ENCODE measurements at places on chromosomes 4 and X.

DNA sequence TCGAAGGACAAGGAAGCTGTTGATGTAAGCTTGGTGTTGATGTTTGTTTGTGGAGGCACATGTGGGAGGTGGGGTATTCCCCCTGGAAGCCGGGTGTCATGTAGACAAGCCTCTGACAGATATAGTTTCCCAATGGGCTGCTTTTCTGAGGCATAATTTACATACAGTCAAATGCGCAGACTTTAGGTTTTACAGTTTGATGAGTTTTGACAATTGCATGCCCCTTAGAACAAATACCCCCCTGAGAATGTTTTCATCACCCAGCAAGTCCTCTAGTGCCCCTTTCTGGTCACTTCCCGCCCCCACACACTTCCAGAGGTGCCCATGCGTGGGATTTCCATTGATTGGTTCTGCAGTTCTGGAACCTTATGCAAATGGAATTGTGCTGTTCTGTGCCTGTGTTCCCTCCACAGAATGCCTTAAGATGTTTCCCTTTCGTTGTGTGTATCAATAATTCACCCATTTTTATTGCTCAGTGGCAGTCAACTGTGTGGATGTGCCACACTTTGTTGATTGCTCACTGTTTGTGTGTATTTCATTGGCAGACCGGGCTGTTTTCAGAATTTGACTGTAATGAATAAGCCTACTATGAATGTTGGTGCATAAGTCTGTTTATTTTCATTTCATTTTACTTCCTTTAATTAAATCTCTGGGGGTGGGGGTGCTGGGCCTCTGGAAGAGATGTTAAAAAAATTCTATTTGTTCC is 8.5 kb downstream of the EVC start:
- DNase-seq, result no peak

- no peak for DNase-seq
These were observed 10.2 kb downstream of the ASIC5 start for GRCh38 chr4:155855897-155856296.

DNA sequence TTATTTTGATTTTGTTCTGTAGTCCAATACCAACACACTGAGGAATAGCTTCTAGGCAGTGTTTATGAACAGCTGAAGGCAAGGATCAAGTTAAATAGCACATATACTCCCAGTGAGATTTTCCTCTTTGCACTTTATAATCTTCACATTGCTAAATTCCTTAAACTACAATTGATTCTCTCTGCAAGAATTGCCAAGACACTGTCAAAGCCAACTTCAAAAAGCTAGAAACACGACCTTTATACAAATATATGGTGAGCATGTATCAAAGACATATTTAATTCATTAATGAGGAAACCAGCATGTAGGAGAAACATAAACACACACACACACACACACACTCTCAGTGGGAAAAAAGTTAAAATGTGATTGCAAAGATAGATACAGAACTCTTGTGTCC is 86.4 kb upstream of the FAM9C start:
- DNase-seq, result no peak

DNA sequence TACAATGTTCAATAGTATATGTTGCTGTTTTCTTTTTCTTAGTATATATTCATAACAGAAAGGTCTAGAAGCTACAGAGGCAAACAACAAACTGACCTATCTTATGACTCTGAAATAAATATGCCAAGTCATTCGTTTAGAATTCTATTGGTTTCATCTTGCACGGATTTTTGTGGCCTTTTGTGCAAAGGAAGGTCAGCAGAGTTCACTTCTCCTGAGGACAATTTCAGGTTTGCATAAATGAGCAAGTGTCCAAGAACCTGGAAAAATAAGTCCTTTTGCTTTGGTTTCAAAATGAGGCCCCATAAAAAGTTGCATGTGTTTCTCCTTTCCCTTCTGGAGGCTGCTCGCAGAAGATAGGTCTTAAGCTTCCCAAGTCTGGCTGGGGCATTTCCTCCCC is 156.9 kb downstream of the APBB2 start:
- DNase-seq, result no peak

DNA sequence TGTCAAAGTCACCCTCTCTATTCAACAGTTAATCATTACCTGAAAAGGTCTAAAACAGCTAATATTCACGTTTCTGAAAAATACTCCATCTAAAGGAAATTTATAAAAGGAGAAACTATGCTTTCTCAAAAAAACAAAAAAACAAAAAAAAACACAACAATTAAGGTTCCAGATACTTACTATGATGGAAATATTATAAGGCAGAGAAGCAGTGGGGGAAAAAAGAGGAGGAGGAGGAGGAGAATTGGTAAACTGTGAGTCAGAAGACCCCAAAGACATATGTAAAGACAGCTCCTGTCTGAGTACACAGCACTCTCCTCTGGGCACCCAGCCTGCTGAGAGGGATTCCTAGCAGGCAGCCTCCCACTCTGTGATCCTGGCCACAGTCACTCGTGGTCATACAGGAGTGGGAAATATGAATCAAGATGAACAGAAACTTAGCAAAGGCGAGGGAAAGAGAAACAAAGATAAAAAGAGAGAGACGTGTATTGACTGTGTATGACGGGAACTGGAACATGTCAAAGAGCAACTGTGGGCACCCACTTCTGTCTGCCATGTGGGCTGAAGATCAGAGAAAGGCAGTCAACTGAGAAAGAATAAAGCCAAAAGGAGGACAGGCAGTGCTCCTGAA is 12.5 kb downstream of the KLHL15 start:
- DNase-seq, result no peak

DNA sequence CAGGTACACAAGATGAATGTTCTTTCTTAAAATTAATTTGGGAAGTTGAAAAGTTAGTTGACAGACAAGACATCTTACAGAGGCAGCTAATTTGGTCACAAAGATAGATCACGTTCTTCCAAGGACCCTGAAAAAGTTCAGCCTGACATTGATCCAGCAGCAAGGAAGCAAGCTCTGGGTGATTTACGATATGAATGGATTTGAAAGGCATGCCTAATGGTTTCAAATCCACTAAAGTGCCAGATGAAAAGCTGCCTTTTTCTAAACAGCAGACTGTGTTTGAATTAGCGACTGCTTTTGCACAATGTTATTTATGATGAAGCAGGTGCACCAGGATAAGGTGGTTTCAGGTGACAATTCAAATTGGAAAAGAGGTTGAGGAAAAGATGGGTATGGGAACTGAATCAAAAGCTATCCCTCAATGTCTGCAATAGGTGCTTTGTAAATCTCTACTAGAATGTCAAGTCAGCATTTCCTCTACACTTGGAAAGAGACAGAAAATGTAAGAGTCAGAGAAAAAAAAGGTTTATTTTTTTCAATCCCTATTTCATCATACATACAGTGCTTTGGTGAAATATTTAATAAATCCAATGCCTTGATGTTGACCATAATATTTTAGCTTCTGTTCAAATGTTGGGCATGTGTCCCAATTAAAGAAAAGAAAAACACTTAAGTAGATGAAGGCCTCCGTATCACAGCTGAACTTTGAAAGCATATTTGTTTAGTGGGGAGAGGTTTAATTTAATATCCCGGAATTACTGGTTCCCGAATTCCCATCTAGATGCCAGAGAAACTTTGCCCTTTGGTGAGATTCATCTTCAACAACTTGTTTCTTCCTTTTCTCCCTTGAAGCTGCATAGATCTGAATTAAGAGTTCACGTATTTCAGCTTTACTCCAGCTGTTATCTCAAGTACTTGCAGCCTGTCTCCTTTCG is 6.0 kb downstream of the RASGEF1B start:
- no peak for DNase-seq

GRCh38 chrX:140249088-140249487 is 255.8 kb downstream of the SOX3 start:
- DNase-seq, result no peak

- DNase-seq, result no peak
These were observed 138.6 kb downstream of the AFF1 start for GRCh38 chr4:87073199-87074120.

- no peak for DNase-seq
These were observed 1039.3 kb upstream of the AGA start for GRCh38 chr4:178481564-178481963.

DNA sequence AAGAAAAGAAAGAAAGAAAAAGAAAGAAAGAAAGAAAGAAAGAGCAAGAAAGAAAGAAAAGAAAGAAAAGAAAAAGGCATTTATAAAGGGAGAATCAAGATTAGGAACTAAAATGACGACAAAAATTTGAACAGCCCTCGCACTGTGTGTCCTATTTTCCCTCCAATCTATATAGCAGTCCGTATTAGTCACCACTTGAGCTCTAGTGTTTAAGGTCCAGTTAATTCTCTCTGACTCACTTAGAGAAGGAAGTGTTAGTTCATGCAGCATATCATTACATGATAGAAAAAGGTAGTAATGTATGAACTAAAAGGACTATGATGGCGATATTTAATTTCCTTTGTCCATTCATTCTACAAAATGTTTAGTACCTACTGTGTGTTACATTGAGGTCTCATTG is 122.7 kb downstream of the CBLL2 start:
- no peak for DNase-seq

DNA sequence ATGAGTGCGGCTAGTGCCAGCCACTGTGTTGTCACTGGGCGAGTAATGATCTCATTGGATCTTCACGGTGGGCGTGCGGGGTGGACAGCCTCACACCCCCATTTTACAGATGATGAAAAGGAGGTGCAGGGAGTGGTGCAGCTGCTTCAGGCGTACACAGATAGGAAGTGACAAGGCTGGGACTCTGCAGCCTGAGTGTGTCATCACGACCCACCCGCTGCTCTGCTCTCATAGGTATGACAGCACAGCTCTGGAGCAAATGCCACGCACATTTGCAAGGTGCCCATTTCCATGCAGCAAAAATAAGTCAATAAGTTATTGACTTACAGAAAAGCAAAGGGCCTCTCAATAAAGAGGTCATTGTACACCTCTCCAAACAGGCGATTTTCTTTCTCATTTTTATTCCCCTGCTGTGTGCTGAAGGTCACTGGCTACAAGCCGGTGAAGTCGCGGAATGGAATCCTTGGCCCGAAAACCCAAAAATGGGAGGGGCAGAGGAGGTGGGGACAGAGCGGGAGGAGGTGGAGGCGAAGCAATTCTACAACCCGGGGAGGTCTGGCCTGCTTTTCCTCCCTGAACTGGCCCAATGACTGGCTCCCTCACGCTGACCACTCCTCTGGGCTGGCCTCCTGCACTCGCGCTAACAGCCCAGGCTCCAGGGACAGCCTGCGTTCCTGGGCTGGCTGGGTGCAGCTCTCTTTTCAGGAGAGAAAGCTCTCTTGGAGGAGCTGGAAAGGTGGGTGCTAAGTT is at the start of gene SOD3:
TSS of gene SOD3 (plus strand) at position 658 of the 750 bp plus-strand sequence. CDS start 3,949 bp downstream, outside the sequence.
- DNase-seq, result no peak

DNA sequence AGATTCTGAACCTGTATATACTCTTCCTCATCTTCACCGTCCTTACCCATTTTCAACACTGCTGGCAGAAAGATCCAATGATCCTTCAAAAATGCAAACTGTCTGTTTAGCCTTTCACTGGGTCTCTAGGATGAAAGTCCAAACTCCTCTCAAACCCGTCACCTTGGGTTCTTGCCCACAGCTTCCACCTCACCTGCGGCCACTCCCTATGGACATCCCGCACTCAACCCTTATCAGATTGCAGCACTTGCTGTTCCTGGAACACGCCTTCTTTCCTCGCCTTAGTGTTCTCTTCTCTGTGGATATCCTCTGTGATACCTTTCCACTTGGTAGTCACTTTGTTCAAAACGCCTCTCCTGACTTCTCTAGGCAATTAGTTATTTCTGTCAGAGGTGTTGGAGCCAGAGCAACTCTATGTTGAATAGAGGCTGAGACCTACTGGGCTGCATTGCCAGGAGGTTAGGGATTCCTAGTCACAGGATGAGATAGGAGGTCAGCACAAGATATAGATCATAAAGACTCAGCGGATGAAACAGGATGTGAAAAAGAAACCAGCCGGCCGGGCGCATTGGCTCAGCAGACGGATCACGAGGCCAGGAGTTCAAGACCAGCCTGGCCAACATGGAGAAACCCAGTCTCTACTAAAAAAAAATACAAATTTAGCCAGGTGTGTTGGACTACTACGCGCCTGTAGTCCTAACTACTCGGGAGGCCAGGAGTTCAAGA is 4.2 kb upstream of the NOCT start:
- DNase-seq, result no peak

- no peak for DNase-seq
These were observed 10.2 kb downstream of the RGS12 start for GRCh38 chr4:3302786-3303564.

- no peak for DNase-seq
These were observed 212.2 kb upstream of the GPRIN3 start for GRCh38 chr4:89519771-89520320.

- no peak for DNase-seq
These were observed 192.7 kb downstream of the SPRY1 start for GRCh38 chr4:123589301-123589700.

- DNase-seq, result no peak
These were observed 12.1 kb downstream of the TMEM164 start for GRCh38 chrX:110015032-110015431.

- no peak for DNase-seq
These were observed 52.8 kb upstream of the POU4F2 start for GRCh38 chr4:146585761-146586333.

DNA sequence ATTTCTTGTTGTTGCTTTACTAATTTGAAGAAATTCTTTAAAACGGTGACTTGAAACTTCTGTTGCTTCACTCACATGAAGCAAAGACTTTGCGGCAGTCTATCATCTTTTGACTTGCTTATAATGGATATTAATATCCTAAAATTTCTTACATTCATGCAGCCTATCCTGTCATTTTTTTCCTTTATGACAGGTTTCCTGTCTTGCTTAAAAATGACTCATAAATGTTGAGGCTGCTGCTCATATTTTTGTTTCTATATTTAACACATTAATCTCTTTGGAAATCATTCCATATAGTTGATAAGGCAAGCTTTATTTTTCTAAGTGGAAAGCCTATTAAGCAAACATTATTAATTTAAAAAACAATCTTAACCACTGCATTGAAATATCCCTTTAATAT is 176.6 kb upstream of the GALNTL6 start:
- no peak for DNase-seq

DNA sequence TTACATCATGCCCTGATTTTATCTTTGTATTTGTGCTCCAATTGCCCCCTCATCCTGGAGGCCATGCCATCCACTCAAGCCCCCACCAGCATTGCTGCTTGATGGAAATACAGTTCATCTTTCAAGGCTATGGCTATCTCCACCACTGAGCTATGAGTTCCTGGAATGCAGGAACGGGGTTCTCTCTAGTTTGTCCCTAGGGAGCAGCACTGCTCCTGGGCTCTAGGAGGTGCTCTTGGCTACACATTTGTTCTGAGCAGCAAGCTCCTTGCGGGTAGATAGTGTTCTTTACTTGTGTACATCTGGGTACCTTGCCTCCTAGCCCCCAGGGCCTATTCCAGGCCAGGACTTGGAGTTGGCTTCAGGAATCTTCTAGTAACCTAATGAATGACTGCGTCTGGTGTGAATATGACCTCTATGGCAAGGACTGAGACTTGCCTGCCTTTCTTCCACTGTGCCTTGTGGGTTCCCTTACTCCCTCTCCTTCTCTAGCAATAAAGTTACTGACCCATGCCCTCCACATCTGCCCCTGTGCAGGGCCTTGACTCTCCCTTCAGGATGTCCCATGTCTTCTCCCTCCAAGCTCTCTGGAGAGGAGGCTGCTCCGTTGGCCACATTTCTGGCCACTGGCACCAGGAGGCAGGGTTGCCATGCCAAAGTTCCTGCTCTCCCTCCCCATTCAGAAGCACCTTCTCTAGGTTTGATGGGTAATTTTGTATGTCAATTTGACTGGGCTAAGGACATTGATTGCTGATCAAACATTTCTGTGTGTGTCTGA is 7.6 kb downstream of the CITED1 start:
- DNase-seq, result no peak

GRCh38 chr4:64584125-64584524 is 174.9 kb upstream of the TECRL start:
- no peak for DNase-seq

- DNase-seq, result peak; percentile 48
These were observed 151.7 kb upstream of the TBL1X start for GRCh38 chrX:9312922-9313867.
